ENCODE measurements at places on chromosomes 2 and 18. TPM values are rescaled to one million over a fixed set of nuclear protein-coding genes. Genes with fewer than 3 reads are reported as not detected.

Gene RNF152
- total RNA-seq: 4.8 TPM

Gene C1QL2
- total RNA-seq: not detected

Gene GLI2
- 2.0 TPM for total RNA-seq

Gene GPR55
- 0.87 TPM for total RNA-seq

Gene HOXD1
- total RNA-seq: not detected

Gene SCN9A
- 3.9 TPM for total RNA-seq

Data from H4 (cell line).